ENCODE measurements at places on chromosomes 12 and 14.

DNA sequence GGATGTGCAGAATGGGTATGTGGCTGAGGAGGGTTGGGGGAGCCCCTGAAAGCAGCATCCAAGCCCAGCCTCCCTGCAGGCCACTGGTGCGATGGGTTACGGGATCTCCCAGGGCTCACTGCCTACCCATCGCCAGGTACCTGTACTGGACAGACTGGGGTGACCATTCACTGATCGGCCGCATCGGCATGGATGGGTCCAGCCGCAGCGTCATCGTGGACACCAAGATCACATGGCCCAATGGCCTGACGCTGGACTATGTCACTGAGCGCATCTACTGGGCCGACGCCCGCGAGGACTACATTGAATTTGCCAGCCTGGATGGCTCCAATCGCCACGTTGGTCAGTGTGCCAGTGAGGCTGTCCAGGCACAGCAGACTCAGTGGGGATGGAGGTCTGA lies 18.3 kb upstream of the NXPH4 start:
- no peak for DNase-seq

DNA sequence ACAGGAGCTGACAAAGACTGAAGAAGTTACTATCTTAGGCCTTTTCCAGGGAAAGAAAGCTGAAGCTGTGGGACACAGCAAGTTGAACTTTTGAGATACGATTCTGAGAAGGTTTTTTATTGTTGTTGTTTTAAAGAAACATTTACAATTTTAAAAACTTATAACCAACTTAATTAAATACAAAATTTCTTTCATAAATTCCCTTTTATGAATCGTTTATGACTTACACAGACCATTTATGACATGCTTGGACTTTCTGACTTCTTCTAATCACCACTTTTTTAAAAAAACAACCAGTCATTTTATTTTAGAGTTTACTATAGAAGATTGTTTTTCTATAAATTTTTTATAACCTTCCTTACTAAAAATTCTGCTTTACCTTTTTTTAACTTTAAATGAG lies 68.7 kb downstream of the DHRS2 start:
- no peak for DNase-seq

DNA sequence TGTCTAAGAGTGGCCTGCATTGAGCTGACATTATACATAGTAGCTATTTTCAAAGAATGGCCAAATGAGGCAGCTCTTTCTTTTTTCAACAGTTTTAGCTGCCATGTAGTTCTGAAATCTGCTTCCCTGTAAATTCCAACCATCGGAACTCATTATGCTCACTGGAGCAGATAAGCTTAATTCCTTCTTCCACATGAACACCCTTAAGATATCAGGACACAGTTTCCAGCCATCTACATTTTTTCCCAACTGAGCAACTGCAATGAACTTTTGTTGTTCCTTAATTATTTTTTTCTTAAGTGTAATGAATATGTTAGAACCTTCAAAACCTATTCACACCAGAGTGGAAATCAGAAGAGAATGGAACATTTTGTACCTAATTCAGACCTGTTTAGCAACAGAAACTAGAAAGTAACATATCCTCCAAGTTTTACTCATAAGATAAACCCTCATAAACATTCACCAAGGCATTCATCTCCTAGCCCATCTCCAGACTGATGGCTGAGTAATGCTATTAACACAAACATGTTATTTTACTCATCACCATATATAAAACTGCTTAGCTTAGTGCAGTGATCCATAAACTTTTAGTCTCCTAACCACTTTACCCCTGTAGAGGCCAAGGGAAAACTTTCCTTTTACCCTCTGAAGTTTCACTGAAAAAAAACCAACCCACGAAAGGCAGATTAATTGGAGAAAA lies 296.1 kb upstream of the SYT1 start:
- no peak for DNase-seq

- no peak for DNase-seq
Observed at GRCh38 chr14:99554757-99555531, 49.1 kb downstream of the CCDC85C start.

- DNase-seq, result no peak
Observed at GRCh38 chr14:45270031-45270430, 17.0 kb upstream of the MIS18BP1 start.

- no peak for DNase-seq
Observed at GRCh38 chr12:19546611-19547162, 107.4 kb downstream of the AEBP2 start.

- DNase-seq, result no peak
Observed at GRCh38 chr12:6226679-6227051, 26.5 kb downstream of the CD9 start.

DNA sequence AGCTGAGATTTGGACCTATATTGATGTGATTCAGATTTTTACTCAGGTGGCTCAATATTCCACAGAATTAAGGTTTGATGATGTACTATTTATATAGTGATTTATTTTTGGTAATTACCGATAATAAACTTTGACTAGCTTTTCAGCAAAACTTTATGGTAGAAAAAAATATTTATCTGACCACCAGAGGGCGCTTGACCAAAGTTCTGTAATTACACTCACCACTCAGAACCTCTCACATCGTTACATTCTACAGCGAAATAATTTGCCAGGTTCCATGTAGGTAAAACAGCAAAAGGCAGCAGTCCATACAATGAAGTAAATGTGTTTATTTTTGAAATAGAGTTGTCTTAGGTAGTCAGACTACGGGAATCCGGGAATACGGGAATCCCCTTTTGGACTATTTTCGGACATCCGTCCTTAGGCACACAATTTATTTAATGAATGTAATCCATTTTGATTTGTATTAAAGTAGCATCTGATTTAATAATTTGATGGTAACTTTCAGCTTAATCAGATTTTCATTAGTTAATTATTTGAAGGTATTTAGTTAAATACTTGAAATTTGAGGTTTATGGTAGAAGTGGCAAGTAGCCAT lies 143.0 kb upstream of the DDHD1 start:
- DNase-seq, result no peak

DNA sequence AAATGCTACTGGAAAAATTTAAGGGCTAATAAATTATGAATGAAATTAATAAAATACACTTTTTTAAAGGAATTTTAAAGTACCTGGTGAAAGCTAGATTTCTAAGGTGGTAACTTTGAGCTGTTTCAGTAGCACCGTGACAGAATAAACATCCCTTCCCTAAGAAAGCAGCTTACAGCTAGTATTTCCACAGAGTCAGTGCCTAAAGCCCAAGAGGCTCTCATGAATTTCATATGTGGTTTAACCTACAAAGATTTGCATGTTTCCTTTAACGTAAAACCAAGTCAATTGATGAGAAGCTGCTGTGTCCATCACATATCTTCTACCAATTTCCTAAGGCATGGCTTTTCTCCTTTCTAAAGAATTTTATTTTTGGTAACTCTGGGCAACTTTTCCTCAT lies 56.8 kb downstream of the IFNG start:
- DNase-seq, result no peak

DNA sequence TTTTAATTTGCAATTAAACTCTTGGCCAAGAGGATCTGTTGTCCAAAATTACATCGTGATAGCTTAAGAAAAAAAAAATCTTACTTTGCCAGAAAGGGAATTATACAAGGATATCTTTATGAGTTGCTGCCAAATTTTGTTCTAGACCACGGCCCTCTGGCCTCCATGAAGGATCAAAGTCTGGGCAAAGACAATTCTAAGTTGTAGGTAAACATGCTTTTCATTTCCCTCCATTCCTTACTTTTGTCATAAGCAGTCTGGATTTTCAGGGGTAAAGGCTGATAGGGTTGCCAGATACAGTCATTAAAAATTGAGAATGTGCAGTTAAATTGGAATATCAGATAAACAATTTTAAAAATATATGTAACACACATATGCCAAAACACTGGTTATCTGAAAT lies 135.1 kb downstream of the MON2 start:
- DNase-seq, result no peak

DNA sequence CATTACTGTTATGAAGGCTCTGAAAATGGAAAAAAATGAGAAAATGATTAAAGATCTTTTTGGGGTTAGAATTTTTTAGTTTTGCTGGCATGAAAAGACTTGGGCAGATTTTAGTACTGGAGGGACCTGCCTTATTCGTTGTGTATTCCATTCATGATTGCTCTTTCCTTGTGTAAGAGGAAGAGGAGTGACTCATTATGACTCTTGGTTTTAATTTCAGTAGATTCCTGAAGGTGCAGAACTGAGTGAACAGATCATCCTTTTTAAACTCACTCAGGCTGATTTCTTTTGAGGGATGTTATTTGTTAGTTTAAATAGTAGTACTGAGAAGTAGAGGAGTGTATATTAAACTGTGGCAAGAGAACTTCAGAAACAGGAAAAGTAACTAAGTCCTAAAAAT lies 41.6 kb downstream of the AKAP6 start:
- no peak for DNase-seq

DNA sequence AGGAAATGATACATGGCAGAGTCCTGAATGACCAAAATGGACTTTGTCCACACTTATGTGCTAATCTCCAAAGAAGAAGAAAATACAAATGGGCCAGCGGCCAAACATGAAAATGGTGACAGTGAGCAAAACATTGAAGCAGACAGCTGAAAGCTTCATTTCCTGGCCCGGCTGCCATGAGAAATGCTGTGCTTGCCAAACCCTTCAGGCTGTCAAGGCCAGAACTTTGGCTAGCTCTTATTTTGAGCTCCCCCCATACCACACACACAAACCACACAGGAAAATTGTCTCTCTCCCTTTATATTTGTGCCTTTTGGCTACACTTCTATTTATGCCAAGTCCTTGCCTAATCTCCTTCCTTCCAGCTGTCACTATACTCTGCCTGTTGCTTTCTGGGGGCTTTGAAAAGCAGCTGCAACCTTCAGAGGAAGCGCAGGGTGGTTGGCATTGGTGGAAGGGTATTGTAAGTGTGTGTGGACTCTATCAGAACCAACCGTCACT lies 323.8 kb downstream of the RAD51B start:
- DNase-seq, result no peak

GRCh38 chr12:94590428-94590827 lies 59.9 kb downstream of the TMCC3 start:
- no peak for DNase-seq

- DNase-seq, result no peak
Observed at GRCh38 chr12:47194501-47194900, 114.7 kb upstream of the AMIGO2 start.

GRCh38 chr12:112352921-112353320 lies 29.3 kb downstream of the HECTD4 start:
- DNase-seq, result no peak

DNA sequence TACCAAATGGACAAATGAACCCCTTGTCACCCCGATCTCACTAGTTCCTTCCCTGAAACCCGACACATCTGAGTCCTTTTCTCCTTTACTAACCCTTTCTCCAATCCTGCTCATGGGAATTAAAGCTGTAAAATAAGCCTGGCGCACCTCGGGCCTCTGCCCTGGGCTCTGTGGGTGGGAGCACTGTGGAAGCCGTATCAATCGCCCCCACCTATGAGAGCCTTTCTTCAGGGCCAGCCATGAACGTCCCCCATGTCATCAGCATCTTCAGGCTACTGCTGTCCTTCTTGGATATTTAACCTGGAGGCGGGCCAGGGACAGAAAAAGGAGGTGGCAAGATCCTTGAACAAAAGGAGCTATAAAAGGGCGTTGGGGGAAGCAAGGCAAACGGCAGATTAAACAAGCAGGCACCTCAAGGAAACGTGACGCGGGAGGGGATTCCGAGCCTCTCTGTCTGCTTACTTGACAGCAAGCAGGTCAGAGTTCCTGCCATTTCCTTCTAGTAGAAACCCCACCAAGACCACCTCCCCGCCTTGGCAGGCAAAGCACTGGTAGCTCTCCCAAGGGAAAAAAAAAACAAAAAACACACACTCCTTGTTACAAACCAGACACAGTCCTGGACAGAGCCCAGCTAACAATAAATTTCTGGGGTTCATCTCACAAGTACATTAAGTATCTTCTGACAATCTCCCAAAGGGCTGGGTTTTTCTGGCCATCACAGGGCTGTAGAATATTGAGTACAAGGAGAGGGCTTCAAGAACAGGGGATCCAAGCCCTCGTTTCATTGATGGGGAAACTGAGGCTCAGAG lies 62.9 kb downstream of the DPF3 start:
- DNase-seq, result no peak

DNA sequence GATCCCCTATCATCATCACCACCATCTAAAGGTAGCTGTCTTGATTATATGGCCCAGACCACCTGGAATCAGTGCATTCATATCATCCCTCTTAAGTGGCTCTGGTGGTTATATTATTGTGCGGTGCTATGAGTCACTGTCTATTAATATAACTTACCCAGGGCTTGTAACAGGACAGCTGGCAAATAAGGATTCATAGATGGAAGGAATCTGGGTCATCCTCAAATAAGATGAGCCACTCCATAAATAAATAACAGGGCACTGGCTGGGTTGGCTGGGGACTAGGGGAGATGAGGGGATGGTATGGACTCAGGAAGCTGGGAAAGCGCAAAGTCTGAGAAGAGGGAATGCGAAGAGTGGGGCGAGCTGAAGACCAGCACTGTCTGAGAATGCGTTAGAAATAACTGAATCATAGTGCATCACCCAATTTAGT lies 216.1 kb downstream of the NUAK1 start:
- DNase-seq, result no peak

GRCh38 chr14:93375673-93376156 lies 28.7 kb downstream of the COX8C start:
- DNase-seq, result no peak

- no peak for DNase-seq
Observed at GRCh38 chr12:105995961-105996431, 142.8 kb downstream of the NUAK1 start.

- no peak for DNase-seq
Observed at GRCh38 chr12:95766356-95767019, 24.1 kb downstream of the NTN4 start.

DNA sequence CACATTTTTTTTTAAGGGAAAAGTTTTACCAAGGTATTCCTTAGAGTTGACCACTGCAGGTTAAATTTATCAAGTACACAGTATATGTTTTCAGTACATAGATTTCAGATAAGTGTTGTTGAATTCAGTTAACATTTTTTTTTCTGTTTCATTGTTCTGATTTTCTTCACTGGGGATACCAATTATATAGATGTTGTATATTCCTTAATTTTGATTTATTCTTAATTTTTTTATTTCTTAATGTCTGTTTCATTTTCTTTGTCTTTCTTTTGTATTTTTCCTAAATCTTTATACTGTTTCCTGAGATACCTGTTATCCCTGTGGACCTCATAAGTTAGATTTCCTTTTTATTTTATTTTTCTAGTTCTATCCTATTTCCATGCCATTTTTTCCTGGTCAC lies 234.8 kb downstream of the TTC6 start:
- no peak for DNase-seq

All from stimulated activated CD8-positive, alpha-beta memory T cell treated with anti-CD3 and anti-CD28 coated beads, Interleukin-4, amount 100 ng/mL, for 1 hour (primary cell).